ENCODE measurements at places on chromosomes 7 and 10.

DNA sequence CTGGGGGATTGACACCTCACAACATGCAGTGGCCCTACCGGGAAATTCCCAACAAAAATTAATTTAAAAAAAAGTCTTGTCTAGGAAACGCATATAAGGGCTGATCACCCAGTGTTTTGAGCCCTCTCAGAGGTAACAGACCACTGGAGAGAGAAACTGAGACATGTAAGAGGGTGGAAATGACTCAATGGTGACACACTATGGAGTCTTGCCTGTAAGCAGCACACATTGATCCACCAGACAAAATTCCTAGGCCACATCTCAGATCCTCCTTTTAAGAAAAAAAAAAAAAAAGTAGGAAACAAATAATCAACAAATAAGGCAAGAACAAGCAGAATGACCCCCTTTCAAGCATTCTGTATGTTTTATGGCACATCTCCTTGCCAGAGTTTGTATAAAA lies 296.2 kb downstream of the MAGI2 start:
- DNase-seq: no peak

DNA sequence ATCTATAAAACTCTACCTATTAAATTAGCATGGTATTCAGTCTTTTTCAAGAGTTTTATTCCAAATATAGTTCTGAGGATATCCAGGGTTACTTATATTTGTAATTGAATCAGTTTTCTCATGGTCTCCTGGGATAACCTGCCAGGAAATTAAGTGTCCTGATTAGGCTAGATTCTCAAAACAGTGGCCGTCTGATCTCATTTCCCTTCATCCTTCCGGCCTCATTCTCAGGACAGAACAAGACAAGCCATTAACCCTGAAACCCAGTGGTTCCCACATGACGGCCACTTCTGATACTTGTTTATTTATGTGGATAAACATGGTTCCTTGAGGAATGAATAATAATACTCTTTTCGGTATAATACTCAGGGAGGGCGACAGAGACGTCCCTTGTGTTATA lies 417.6 kb upstream of the POT1 start:
- DNase-seq: no peak

DNA sequence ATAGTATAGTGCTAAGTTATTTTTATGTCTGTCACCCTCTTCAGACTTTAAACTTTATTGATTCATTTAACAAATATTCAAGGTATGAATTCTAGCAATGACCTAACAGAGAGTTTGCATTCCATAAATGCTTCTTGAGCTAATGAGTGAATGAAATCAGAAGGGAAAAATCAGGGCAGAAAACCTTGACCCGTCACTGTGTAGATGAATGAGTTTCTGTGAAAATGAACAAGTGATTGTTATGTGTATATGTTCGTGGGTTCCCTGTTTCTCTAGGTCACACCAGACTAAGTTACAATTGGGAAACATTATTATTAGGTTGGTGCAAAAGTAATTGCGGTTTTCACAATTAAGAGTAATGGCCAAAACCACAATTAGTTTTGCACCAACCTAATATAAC lies 30.1 kb downstream of the APBB1IP start:
- no peak for DNase-seq

- DNase-seq: no peak
These were observed 15.4 kb upstream of the PRF1 start for GRCh38 chr10:70617798-70618568.

GRCh38 chr10:50275650-50276235 lies 24.4 kb upstream of the ASAH2 start:
- no peak for DNase-seq

DNA sequence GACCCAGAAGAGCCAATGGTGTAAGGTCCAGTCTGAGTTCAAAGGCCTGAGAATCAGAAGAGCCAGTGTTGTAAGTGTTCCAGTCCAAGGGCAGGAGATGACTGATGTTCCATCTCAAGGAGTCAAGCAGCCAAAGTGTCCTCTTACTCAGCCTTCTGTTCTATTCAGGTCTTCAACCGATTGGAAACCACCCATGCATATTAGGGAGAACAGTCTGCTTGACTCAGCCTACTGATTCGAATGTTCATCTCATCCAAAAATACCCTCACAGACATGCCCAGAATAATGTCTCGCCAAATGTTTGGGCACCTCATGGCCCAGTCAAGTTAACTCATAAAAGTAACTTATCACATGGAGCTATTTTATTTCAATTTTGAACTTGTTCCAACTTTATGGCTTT lies 2.9 kb upstream of the WDFY4 start:
- no peak for DNase-seq

All from anterior cingulate cortex (tissue), 58 donors.